Endothelial cell of coronary artery (primary cell): ENCODE measurements at places on chromosomes 5 and 9. TPM values are rescaled to one million over a fixed set of nuclear protein-coding genes. Genes with fewer than 3 reads are reported as not detected.

The TEK gene
- 91.3 and 91.8 TPM in 2 replicates for total RNA-seq

The TMC1 gene
- total RNA-seq: 2.1 and 5.8 TPM in 2 replicates

The PCDHB12 gene
- total RNA-seq: 0.47 and 0.54 TPM in 2 replicates

The SV2C gene
- not detected in 2 replicates for total RNA-seq

The TTC39B gene
- 1.9 and 3.6 TPM in 2 replicates for total RNA-seq

The PTGES gene
- 0.09 and 0.28 TPM in 2 replicates for total RNA-seq

The CFAP157 gene
- not detected in 2 replicates for total RNA-seq

The BTNL8 gene
- not detected in 2 replicates for total RNA-seq

The SLC34A3 gene
- not detected in 2 replicates for total RNA-seq

The ZNF883 gene
- total RNA-seq: 0.09 and 2.1 TPM in 2 replicates

The RANBP3L gene
- not detected in 2 replicates for total RNA-seq

The EPB41L4A gene
- total RNA-seq: 8.9 and 13.4 TPM in 2 replicates

The AGXT2 gene
- total RNA-seq: not detected in 2 replicates

The OR13F1 gene
- total RNA-seq: not detected in 2 replicates

The WASHC1 gene
- 4.9 and 5.6 TPM in 2 replicates for total RNA-seq

The TESK1 gene
- 4.0 and 8.4 TPM in 2 replicates for total RNA-seq

The GFI1B gene
- not detected in 2 replicates for total RNA-seq

The SPINK7 gene
- total RNA-seq: not detected in 2 replicates

The SLC25A48 gene
- not detected in 2 replicates for total RNA-seq
